ENCODE measurements at places on chromosomes 12 and 14. TPM values are rescaled to one million over a fixed set of nuclear protein-coding genes. Genes with fewer than 3 reads are reported as not detected.

The C14orf180 gene
- not detected for total RNA-seq

DNA sequence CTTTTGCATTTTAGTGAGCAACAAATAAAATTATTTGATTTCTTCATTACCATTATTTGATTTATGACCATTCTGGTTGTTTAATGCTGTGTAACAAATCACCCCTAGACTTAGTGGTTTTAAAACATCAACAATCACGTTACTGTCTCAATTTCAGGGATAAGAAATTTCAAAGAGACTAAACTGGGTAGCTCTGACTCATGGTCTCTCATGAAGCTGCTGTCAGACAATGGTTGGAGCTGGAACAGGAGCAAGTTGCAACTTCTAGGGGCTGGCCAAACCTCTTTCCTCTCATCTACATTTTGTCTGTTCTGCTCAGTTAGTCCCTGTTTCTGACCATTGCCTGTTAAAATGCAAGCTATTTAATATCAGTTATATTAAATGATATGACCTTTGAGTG lies 517.0 kb downstream of the KCNH5 start:
- no peak overlapping the region for H3K27ac ChIP-seq
- H3K4me3 ChIP-seq, result no peak overlapping the region
- H3K27me3 ChIP-seq, result no peaks in the 10 kb centered on the region
- DNase-seq, result no peak

DNA sequence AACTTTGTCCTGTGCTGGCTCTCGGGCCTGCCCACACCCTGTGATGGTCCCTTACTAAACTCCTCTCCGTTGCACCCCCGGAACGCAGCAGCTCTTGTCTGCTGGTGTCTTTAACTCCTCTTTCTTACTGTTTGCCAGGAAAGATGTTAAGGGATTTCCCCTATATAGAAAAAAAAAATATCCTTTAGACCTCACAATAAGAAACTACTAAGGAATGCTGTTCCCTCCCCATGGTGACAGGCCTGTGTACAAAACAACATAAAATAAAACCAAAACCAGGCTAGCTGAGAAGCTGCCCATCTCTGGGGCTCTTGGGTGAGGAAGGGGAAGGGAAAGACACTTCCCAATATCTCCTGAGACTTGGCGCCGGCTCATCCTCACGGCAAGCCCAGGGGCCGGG lies 95.4 kb downstream of the CHGA start:
- no peak overlapping the region for H3K4me3 ChIP-seq
- no peak overlapping the region for H3K27ac ChIP-seq
- H3K4me1 ChIP-seq, result peaks cover 8% of the 10 kb centered on the region
- no peak for DNase-seq

- H3K27ac ChIP-seq, result no peak overlapping the region
- H3K36me3 ChIP-seq, result no peaks in the 10 kb centered on the region
- no peaks in the 10 kb centered on the region for H3K4me1 ChIP-seq
Measured at GRCh38 chr14:33404054-33404453, 465.4 kb downstream of the NPAS3 start.

Data from Peyer's patch (tissue), 4 donors.